Activated CD4-positive, CD25-positive, alpha-beta regulatory T cell treated with anti-CD3 and anti-CD28 coated beads, Interleukin-2, amount 50 U/mL, for 24 hours (primary cell): ENCODE measurements at places on chromosomes 2 and 18.

- no peak for ATAC-seq
Observed at GRCh38 chr2:157179324-157180105, 78.0 kb upstream of the GALNT5 start.

- no peak for ATAC-seq
Observed at GRCh38 chr2:69380072-69380917, 6.7 kb downstream of the GFPT1 start.

DNA sequence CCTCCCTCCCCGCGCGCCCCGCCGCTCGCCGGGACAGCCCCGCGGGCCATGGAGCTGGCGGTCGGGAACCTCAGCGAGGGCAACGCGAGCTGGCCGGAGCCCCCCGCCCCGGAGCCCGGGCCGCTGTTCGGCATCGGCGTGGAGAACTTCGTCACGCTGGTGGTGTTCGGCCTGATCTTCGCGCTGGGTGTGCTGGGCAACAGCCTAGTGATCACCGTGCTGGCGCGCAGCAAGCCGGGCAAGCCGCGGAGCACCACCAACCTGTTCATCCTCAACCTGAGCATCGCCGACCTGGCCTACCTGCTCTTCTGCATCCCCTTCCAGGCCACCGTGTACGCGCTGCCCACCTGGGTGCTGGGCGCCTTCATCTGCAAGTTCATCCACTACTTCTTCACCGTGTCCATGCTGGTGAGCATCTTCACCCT is 865 bp downstream of the GALR1 start:
- ATAC-seq = no peak

- ATAC-seq = peak; percentile 17
Observed at GRCh38 chr2:118774458-118775133, 72.9 kb downstream of the EN1 start.

GRCh38 chr2:4762951-4763376 is 929.2 kb upstream of the SOX11 start:
- no peak for ATAC-seq

DNA sequence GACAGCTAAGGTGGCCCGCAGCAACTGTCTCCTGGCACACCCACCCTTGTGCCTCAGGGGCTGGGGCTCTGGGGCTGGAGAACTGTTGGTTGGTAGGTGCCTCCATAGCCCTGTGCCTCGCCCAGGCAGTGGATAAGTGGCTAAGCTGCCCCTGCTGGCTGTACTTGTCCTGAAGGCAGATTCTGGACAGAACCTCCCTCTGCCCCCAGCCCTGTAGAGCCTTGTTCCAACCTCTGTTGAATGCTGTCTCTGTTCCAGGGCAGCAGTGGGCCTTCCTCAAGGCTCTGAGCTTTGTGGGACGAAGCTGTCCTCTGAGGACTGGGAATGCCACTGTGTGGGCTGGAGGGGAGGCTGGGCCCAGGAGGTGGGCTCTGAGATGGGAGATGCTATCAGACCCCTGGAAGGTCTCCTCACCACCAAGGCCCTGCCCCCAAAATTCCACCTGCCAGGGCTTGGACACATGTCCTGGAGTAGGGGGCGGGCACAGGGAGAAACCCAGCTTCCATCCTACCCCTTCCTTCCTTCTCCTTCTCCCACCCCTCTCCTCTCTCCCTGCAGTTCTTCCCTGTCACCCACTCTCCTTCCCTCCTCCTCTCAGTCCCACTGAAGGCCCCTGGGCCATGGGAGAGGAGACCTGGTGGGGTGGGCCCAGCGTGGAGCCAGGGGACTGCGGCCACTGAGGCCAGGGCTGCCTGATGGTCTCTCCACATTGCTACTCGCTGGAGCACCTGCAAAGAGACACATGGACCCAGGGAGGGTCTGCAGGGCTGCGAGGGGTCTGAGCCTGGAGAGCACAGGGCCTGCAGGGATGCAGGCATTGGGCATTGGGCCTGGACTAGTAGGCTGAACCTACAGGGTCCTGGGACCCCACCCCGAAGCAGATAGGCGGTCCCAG is 1.7 kb upstream of the PDCD1 start:
- peak; percentile 25 for ATAC-seq

DNA sequence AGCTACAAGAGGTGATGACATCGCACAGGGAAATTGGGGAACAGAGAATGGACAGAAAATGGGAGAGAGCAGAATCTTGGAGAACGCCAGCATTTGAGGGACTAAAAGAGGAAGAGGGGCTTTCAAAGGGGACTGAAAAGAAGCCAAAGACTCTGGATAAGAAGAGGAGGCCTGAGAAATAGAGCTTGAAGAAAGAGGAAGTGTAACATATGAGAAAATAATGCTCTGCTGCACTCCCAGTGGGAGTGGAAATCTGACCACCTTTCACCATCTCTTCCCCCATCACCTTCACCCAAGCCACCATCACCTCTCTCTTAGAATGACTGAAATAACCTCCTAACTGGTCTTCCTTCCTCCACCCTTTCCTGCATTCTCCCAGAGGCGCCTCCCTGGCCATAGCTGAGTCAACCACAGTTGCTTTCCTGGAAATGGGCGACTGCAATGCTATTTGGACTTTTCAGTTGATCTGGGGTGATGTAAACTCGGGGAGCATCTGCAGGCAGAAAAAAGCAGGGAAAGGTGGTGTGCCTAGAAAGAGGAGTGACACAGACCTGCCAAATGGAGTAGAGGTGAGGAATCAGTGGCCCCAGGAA is 16.8 kb downstream of the CXCR1 start:
- ATAC-seq = no peak

DNA sequence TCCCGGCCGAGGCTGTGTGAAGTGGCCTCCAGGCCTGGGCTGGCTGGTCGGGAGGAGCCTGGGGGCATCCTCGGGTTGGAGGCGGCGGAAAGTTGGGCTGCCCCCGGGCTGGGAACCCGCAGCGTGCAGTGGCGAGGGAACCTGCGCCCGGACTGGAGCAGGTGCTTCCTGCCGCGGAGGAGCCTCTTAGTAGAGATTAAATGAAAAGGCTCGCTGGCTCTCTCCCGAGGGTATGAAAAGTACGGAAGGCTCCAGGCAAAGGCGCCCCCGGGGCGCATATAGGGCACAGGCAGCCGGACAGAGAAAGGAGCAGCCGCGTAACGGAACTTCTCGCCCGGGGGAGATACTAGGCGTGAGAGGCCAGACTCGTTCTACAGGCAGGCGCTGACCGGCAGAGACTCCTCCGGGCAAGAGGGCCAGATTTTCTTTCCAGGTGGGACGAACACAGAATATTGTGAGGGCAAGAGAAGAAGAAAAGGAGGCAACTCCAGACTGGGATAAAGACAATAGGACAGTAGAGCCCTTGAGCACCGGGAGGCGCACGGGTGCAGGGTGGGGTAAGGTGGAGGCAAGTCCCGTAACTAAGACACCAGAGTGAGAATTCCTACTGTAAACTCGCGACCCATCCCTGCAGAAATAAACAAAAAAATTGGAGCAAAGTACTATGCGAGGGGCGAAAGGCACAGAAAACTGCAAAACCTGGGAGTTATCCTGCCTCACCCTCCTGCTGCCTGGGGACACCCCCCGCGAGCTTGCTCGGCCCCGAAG is 816 bp downstream of the CDH2 start:
- no peak for ATAC-seq
